Retina (tissue), 1 donor: ENCODE measurements at places on chromosomes 5 and 9.

- DNase-seq: no peak
Measured at GRCh38 chr5:81035522-81035921, 75.4 kb downstream of the RASGRF2 start.

- DNase-seq: no peak
Measured at GRCh38 chr9:13035822-13036221, 243.7 kb downstream of the MPDZ start.

DNA sequence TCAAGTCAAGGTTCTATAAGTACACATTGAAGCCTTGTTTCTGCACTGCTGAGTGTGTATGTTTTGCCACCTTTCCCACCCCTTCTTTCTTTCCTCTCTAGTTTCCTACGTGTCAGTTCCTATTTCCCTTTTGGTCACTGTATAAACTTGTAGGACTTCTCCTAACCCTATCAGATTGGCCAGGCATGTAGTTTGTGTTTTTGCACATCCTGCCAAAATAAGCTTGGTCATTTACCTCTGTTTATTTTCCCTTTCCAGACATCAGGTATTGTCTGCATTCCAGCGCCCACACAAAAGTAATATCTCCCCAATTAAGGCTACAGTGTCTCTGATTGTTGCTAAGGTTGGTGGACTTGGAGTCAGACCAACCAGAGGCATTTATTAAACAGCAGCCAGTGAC, 252.9 kb upstream of the MPDZ start:
- DNase-seq: no peak

- DNase-seq: peak; percentile 72
Measured at GRCh38 chr9:136728548-136729123, 14.1 kb downstream of the LCN10 start.
